Activated naive CD4-positive, alpha-beta T cell treated with anti-CD3 and anti-CD28 coated beads, Interleukin-2, amount 50 U/mL, for 72 hours (primary cell): ENCODE measurements at places on chromosomes 1 and 21. TPM values are rescaled to one million over a fixed set of nuclear protein-coding genes. Genes with fewer than 3 reads are reported as not detected.

TMPRSS3 gene
- total RNA-seq: 68.6 TPM

GRCh38 chr21:43195121-43196021 is 26.6 kb downstream of the CRYAA start:
- DNase-seq: no peak

- no peak for DNase-seq
Observed at GRCh38 chr1:37453647-37454046, 20.7 kb upstream of the ZC3H12A start.

DNA sequence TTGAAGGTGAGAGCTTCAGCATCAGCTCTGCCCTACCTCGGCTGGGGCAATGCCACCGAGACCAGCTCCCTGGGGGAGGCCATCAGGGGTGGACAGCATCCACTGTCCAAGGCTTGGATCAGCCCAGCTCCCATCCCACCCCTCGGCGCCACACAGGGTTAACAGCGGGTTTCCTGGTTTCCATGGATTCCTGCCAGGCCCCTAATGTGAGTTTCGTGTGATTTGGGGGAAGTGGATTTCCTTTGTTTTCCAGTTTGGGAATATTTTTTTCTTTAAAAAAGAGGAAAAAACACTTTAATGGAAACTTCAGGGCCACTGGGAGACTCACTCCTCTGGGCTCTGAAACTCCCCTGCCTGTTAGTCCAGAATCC is 34.3 kb downstream of the CASZ1 start:
- no peak for DNase-seq

PTAFR gene
- 0.06 TPM for total RNA-seq

RIMS3 gene
- 8.3 TPM for total RNA-seq

- DNase-seq: no peak
Observed at GRCh38 chr1:29282135-29282923, 46.0 kb downstream of the PTPRU start.

RCC2 gene
- total RNA-seq: 132 TPM

- no peak for DNase-seq
Observed at GRCh38 chr1:29708796-29709703, 472.7 kb downstream of the PTPRU start.

GRCh38 chr21:38297194-38297631 is 40.4 kb downstream of the KCNJ15 start:
- DNase-seq: no peak

KRTAP19-3 gene
- total RNA-seq: not detected

DNA sequence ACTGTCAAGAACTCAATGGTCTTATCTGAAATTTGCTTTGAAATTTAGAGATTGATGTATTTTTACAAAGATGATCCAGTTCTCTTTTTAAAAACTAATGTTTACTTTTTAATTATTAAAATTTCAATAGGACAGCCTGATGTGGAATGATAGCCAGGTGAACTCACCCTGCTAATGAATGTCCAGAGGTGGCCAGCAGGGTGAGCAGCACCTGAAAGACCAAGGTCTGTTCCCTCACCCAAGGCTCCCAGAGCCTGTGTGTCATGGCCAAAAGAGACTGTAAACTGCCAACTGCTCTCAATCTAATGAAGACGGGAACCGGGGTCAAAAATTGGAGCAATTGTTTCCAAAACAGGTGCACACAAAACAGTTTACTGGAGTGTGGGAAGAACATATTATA is 340.4 kb downstream of the DISC1 start:
- DNase-seq: no peak

DNA sequence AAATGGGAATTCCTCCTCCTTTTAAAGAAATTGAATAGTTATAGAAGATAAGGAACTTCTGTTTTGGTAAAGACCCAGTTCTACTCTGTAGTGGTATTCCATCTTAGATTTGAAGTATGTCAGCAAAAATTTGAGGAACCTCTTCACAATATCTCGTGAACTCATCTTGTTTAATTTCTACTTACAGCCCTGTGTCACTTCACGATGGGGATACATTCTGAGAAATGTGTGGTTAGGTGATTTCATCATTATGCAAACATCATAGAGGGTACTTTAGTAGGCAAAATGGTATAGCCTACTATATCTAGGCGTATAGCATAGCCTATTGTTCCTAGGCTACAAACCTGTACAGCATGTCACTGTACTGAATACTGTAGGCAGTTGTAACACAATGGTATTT is 36.0 kb downstream of the ALG6 start:
- DNase-seq: no peak

DNA sequence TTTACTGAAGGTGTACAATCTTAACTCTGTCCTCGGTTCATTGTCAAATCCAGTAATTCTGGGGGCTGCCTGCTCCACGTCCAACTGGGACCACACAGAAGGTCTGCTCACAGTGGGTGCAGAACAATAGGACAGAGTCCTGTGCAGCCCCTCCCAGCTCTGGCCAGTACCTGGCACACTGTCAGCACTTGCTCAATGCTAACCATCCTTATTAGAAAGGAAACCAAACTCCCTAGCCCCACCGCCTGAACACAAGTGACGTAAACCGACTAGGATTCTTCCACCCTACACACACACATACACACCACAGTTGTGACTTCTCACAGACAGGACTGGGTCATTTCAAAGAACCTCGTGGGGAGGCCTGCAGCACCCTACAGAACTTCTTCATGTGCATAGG is 5.2 kb downstream of the BCAR3 start:
- no peak for DNase-seq

- no peak for DNase-seq
Observed at GRCh38 chr21:8991088-8991907, 1530.1 kb upstream of the TPTE start.

GRCh38 chr1:27366411-27367159 is at the start of gene MAP3K6:
TSS of gene MAP3K6 (minus strand) at chr1:27366961. CDS start at chr1:27366597, 364 bp downstream.
- no peak for DNase-seq

DNA sequence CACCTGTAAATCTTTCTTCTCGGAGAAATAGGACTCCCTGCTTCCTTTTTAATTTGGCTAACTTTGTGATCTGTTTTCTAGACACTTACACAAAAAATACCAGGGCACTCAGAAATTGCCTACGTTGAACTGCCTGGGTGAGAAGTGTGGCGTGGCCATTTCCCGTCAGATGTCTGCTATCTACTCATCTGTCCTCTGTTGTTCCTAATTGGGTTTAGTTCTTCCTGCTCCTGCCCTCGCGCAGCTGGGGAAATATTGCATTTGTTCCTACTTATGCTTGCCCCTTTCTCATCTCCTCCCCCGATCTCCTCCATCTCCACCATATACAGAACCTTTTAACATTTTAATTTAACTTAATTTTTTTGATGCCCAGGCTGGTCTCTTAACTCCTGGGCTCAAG is 55.1 kb downstream of the CD58 start:
- DNase-seq: no peak

DNA sequence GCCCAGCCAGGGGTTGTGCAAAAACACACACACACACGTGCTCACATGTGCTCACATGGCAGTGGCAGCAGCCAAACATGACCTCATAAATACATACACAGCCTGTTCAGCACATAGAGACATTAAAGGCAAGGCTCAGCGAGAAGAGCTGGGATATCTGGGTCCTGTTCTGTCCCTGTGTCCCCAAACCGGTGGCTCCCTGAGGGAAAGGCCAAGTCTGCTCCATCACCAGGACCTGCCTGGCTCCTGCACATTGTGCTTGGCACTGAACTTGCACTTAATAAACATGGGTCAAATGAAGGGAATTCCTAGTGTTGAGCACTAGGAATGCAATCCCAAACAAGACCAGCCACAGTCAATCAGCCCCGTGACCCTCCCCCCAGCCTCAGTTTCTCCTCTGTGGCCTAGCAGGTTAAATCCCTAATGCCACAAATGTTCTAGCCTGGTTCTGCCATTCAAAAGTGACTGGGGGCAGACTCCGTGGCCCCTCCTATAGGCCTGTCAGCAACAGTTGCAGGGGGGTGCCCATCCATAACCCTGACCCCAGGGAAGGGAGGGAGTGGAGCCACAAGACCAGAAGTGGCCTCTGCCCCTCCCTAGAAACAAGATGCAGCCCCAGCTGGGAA is 160.9 kb upstream of the VAMP3 start:
- no peak for DNase-seq

YBX1 gene
- total RNA-seq: 926 TPM

DNA sequence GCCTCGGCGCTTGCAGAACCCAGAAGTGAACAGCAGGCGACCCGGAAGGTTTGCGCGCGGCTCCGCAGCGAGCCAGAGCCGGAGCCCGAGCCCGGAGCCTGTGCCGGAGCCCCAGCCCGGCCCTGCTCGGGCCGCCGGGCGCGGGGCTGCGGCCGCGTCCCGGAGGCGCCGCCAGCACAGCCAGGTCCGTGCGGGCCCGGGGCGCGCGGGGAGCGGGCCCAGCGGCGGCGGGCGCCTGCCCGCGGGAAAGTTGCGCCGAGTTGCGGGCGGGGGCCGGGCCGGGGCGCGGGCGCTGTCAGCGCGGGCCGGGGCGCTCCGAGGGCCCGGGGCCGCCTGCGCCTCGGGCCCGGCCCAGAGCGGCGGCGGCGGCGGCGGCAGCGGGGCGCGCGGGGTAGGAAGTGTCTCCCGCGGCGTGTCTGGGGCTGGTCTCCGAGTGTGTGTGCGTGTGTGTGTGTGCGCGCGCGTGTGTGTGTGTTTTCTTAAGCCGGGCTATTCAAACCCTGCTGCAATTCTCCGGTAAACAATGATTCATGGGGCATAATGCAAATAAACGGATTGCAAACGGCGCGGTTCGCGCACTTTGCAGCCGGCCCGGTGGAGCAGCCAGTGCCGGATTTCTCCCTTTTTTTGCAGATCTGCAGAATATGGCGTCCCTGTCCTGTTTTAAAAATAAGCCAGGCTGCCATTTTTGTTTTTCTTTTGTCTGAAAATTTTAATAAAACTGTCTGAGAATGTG is at the start of gene ZNF362:
Gene ZNF362, plus strand, starts transcription at position 22 of the 736 bp plus-strand sequence. CDS start 14,083 bp downstream, outside the sequence.
- DNase-seq: peak; percentile 73

GRCh38 chr1:225458222-225458631 is 30.4 kb upstream of the LBR start:
- no peak for DNase-seq

GNG12 gene
- total RNA-seq: not detected
